ENCODE measurements at places on chromosomes 3 and 15. TPM values are rescaled to one million over a fixed set of nuclear protein-coding genes. Genes with fewer than 3 reads are reported as not detected.

The BFSP2 gene
- total RNA-seq: not detected

The ARL6IP5 gene
- 127 TPM for total RNA-seq

DNA sequence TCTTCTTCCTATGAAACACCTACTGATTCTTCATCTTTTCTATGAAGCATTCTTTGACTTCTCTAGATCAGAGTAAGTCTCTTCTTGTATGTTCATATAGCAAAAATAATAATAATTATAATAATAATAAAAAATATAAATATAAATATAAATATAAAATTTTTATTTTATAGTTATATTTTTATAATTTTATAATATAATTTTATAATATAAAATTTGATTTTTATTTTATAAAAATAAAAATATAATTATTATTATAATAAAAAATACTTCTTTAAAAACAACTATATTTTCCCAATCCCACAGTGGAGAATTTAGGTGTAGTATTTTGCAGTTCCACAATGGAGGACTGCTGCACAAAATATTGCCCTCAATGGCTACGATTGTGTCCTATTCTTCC, 34.3 kb downstream of the DUT start:
- H3K4me1 ChIP-seq: no peaks in the 10 kb centered on the region
- H3K27ac ChIP-seq: no peak overlapping the region
- H3K36me3 ChIP-seq: no peaks in the 10 kb centered on the region
- DNase-seq: no peak
- no peak overlapping the region for H3K4me3 ChIP-seq

DNA sequence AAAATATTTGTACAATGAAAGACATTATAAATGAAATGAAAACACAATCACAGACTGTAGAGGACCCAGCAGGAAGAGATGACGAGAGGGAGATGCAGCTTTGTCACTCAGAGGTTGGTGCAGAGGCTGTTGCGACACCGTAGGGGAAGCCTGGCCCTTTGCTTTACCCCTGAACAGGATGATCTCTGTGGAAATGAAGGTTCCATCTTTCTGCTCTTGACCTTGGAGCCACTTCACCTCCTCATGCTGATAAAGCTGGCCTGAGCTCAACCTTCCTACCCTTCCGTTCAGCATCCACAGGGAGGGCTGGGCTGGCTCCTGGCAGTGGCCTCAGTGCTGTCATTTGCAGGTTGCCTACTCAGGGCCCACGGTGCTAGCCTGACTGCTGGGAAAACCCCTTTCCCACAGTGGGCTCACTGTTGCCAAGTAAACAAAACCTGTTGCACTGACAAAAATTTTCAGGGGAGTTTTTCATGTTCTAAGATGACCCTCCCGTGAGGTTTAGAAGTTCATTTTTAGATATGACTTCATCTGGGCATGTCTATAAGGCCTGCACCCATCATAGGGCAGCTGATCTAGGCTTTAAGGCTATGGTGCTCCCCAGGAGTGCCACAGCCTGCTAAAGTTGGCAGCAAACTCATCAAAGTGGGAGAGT, 3.0 kb upstream of the CD80 start:
- no peaks in the 10 kb centered on the region for H3K36me3 ChIP-seq
- no peak overlapping the region for H3K27ac ChIP-seq
- DNase-seq: no peak
- H3K4me1 ChIP-seq: no peaks in the 10 kb centered on the region
- H3K4me3 ChIP-seq: no peak overlapping the region

DNA sequence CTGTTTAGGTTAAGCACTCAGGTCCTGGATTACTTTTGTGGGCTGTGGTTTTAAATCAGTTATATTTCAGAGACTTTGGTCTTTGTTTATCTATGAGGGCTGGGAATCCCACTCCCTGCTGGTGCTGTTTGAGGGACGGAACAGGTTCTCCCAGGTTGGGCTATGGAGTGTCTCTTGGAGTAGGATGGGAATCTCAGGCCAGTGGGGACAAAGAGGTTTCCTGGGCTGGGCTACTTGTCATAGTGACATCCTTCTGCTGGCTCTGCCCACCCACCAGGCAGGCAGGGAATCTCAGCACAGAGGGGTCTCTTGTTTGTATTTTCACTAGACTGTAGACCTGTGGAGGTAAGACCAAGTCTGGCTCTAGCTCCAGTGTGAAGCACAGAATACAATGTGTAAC, 47.2 kb upstream of the UBE3A start:
- no peak for DNase-seq
- H3K27me3 ChIP-seq: no peaks in the 10 kb centered on the region
- no peaks in the 10 kb centered on the region for H3K4me1 ChIP-seq
- H3K36me3 ChIP-seq: no peaks in the 10 kb centered on the region

DNA sequence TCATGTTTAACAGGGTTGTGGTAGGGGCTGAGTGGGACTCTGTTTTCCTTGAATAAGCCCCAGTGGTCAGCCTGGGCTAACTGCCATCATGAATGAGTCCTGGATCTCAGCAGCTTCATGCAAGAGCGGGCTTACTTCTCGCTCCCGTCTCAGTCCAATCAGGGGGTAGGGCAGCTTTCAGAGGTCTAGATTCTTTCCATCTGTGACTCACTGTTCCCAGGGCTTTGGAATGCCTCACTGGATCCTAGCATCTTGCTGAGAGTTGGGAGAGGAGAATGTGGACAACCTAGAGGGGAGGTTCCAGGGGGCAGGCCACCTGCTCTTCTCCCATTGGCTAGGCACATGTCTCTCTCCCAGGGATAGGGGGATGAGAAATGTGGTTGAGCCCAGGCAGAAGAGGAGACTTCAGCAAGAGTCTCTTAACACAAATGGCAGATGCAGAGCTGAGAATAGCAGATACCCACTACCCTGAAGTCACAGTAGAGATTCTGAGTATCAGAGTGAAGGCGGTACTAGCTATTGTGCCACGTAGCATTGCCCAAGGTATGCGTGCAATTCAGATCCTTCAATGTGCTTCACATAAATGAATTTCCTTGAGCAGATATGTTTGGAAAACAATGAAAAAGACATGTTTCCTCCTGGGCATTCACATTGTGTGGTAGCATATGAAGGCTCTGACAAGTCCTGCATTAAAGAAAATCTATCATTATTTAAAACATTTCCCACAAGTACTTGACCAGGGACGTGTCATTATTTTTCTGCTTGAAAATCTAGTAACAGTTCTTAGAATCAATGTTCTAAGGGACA, 257.7 kb upstream of the PROK2 start:
- H3K4me1 ChIP-seq: no peaks in the 10 kb centered on the region
- H3K4me3 ChIP-seq: no peak overlapping the region
- no peak for DNase-seq
- H3K27ac ChIP-seq: no peak overlapping the region
- no peaks in the 10 kb centered on the region for H3K27me3 ChIP-seq
- no peaks in the 10 kb centered on the region for H3K36me3 ChIP-seq
